ENCODE measurements at places on chromosomes 7 and 10.

GRCh38 chr7:101664436-101664835 lies 35.3 kb upstream of the MYL10 start:
- DNase-seq, result no peak

- no peak for DNase-seq
Measured at GRCh38 chr7:20222219-20222828, 5.1 kb upstream of the MACC1 start.

- DNase-seq, result peak; percentile 47
Measured at GRCh38 chr7:38463277-38464225, 167.6 kb downstream of the AMPH start.

- DNase-seq, result no peak
Measured at GRCh38 chr7:12612622-12613021, 42.1 kb downstream of the SCIN start.

DNA sequence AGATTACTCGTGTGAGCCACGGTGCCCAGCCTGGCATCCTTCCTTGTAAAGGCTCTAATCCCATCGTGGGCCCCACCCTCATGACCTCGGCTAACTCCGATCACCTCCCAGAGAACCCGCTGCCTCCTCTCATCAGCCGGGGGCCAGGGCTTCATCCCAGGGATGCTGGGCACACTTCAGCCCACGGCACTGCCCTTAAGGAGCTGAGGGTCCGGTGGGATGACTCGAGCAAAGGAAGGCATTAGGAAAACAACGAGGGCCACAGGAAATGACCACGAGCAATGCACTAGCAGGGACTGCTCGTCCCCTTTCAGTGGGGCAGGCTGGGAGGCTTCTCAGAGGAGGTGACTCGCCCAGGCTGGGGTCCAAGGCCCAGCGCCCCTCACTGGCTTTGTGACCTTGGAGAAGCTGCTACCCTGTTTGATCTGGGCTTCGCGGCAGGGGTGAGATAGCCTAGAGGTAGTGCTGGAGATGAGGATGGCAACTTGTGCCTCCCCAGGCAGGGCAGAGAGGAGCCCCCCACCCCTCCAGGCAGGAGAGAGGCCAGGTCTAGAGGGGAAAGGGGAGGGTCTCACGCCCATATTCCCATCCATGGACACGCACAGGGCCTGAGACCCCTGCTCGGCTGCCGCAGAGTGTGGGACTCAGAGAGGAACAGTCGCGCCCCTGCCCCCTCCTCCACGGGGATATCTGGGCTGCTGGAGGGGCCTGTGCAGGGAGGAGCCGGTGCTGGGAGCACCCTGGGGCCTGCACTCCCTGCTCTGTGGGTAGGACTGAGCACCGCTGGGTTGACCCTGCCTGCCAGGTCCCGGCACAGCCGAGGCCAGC lies 26.8 kb downstream of the ELFN1 start:
- DNase-seq, result no peak
